ENCODE measurements at places on chromosomes 2 and 18. TPM values are rescaled to one million over a fixed set of nuclear protein-coding genes. Genes with fewer than 3 reads are reported as not detected.

Gene GPR45
- total RNA-seq, result not detected

Gene ACADL
- not detected for total RNA-seq

Gene OXER1
- not detected for total RNA-seq

Gene SMC6
- total RNA-seq, result 21.6 TPM

Gene CD8B
- not detected for total RNA-seq

Gene SLC30A3
- total RNA-seq, result 3.6 TPM

Gene STPG4
- total RNA-seq, result not detected

Gene B4GALT6
- 4.8 TPM for total RNA-seq

Gene C2orf72
- 5.3 TPM for total RNA-seq

Gene OSBPL6
- 7.2 TPM for total RNA-seq

Gene C2orf92
- 1.0 TPM for total RNA-seq

Gene CAPN14
- not detected for total RNA-seq

Gene C18orf32
- total RNA-seq, result 21.6 TPM

Gene ABCG5
- total RNA-seq, result not detected

Gene EPB41L5
- total RNA-seq, result 5.6 TPM

Gene ATP6V1C2
- 0.07 TPM for total RNA-seq

Gene SAG
- not detected for total RNA-seq

Gene MYO7B
- 0.19 TPM for total RNA-seq

Gene CCDC88A
- 21.6 TPM for total RNA-seq

Gene REG3G
- not detected for total RNA-seq

Gene ACKR3
- 19.4 TPM for total RNA-seq

Gene DSG1
- not detected for total RNA-seq

Gene CDH20
- total RNA-seq, result not detected

Gene FAM161A
- 5.0 TPM for total RNA-seq

Gene UGT1A10
- 0.18 TPM for total RNA-seq

Gene TMEM178A
- total RNA-seq, result not detected

Gene PCARE
- not detected for total RNA-seq

Gene CCDC141
- total RNA-seq, result not detected

Gene GLI2
- 28.5 TPM for total RNA-seq

Gene HRH4
- not detected for total RNA-seq

Gene MARCHF4
- 35.6 TPM for total RNA-seq
